Activated naive CD8-positive, alpha-beta T cell treated with anti-CD3 and anti-CD28 coated beads, Interleukin-2, amount 10 ng/mL, durations not matched to agents 7 days and 5 days (primary cell): ENCODE measurements at places on chromosomes 6 and 20. TPM values are rescaled to one million over a fixed set of nuclear protein-coding genes. Genes with fewer than 3 reads are reported as not detected.

DNA sequence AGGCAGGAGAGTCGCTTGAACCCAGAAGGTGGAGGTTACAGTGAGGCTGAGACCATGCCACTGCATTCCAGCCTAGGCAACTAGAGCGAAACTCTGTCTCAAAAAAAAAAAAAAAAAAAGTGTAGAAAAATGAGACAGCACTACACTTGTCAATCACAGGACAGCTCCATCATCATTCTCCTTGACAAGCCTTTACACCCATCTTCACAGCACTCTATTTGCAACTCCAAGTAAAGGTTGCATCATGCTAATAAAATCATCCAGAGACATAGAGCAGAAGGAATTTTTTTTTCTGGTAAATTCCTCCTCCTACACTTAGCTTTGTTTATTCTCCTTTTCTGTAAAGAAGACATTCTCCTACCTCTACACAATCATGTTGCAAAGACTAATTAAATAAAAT is 791.0 kb upstream of the HS3ST5 start:
- no peak for DNase-seq

DNA sequence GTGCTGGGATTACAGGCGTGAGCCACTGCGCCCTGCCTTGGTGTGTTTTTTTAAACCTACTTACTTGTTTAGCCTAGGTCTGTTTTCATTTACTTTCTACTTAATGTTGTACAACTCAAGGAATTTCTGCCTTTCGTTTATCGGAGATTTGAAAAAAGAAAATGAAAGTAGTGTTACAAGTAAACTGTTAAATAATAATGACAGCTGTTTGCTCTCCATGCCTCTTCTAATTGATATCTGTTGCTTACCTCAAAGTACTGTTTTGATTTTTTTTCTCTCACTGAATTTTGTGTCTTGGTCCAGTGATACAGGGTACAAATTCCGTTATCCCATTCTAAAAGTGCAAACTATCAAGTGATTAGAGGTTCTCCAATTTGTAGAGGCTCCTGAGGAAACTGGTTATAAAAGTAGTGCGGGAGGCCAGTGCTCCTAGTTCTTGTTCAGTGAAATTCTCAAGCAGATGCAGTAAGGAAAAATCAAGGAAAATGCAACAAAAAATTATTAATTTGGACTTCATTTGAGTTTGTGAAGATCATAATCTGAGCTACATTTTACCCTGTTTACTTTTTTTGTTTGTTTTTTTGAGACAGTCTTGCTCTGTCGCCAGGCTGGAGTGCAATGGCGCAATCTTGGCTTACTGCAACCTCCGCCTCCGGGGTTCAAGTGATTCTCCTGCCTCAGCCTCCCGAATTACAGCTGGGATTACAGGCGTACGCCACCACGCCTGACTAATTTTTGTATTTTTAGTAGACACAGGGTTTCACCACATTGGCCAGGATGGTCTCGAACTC is 2.2 kb downstream of the UBR2 start:
- no peak for DNase-seq

GRCh38 chr6:25907475-25908014 is 22.9 kb downstream of the SLC17A2 start:
- DNase-seq = no peak

DNA sequence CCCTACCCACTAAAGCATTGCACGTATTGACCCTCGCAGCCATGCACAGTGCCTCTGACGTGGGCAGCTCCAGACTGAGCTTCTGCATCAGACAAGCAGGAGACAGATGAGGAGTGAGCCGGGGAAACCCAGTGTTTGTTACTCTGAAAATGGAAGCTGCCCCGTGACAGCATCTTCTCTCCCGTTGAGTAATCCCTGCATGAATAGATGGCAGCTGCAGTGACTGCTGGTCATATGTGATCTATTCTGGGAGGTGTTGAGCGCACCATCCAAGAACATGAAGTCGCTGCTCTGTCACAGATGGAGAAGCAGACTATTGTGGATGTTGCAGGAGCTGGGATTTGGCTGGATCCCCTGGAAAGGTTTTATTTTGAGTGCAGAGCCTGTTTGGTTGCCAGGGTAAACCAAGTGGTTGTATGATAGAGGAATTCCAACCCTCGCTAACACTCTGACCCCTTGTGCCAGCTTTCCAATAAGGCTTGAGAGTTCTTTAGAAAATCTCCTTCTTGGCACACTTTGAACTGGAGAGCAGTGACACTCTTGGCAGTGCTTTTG is 242.2 kb downstream of the NRN1 start:
- DNase-seq = no peak

- no peak for DNase-seq
Measured at GRCh38 chr6:157668009-157668401, 155.0 kb upstream of the SNX9 start.

The CFAP206 gene
- total RNA-seq = not detected

The PRDM13 gene
- not detected for total RNA-seq

The TULP1 gene
- not detected for total RNA-seq

DNA sequence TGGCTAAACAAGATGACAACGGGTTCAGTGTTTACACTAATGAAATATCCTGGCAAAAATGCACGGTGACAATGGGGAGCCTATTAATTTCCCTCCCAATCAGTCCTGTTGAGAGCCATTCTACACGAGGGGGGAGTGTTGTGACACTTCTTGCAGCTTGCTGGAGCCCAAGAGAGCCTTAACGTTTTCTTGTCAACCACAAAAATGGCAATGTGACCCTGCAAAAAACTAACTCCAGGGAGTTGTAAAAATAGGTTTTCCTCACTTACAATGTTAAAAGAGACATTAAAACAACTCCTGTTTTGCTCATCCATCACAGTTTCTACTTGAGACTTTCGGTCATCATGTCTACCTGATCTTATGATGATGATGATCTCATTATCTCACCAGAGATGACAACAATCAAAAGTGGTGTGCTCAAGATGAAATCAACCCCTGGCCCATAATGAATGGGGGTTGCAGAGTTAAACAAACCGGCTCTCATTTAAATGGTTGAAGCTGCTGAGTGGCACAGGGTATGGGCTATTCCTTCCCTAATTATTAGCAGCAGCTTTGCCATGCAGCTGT is 57.9 kb downstream of the GJA10 start:
- DNase-seq = no peak

The HTR1B gene
- not detected for total RNA-seq

The SCUBE3 gene
- 0.20 TPM for total RNA-seq

GRCh38 chr6:127328043-127328609 is 15.3 kb downstream of the ECHDC1 start:
- no peak for DNase-seq

DNA sequence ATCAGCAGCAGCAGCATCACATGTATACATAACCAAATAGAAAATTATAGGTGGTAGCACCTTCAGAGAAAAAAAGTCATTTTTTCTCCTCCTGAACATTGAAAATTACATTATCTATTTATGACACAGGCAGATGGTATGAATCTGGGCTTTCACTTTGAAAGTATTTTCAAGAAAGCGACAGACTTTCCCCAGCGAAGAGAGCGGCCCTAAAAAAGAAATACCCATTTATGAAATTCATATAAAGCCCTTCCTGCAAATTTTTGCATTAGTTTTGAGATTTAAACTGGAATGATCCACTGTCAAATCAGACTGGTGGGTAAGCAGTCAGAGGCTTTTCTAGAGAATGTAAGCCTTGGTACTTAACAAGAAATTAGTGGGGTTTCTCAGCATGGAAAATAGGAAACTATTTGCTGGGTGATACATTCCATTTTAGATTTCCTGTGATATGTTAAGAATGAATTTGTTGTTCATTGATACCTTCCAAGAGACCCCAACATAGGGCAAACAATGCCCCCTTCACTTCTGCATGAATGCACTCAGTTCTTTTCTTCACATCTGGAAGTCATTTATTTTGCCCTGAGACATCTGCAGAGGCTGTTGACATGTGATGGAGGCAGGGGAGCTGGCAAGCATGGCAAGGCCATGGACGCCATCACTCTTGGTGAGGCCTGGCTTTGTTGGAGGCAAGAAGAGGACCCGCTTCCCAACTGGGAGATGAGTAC is 147.0 kb downstream of the LINC00237 start:
- no peak for DNase-seq

DNA sequence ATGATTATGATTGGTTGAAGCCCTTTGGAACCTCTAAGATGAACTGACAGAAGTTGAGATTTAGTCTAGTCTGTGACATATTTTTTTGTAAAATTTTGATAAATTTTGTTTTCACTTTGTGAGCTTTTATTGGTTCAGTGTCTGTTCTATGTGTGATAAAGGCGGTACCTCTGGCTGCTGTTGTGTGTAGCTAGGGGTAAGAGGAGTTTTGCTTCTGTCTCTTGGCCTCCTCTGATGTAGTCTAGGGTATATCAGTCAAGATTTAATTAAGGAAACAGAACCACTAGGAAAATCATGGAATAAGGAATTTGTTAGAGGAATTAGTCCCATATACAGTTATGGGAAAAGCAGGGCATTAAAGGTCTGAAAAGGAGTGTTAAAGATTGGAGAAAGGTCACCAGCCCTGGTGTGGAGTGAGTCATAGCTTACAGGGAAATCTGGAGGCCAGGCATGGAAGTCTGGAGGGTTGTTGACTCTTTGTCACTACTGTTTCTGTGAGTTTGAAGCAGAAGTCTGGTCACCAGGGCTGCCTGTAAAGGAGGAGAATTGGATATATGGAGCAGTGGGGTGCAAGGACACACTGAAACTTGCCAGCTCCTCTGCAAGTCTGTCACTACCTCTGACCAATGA is 28.5 kb downstream of the CDC5L start:
- no peak for DNase-seq

GRCh38 chr6:112743323-112743722 is 396.2 kb downstream of the RFPL4B start:
- no peak for DNase-seq

The MED20 gene
- 21.4 TPM for total RNA-seq

GRCh38 chr20:34062570-34063482 is 49.2 kb downstream of the EIF2S2 start:
- DNase-seq = no peak

GRCh38 chr20:40336533-40336932 is 352.5 kb downstream of the MAFB start:
- no peak for DNase-seq

GRCh38 chr20:24160563-24161281 is 172.1 kb upstream of the GGTLC1 start:
- DNase-seq = no peak

DNA sequence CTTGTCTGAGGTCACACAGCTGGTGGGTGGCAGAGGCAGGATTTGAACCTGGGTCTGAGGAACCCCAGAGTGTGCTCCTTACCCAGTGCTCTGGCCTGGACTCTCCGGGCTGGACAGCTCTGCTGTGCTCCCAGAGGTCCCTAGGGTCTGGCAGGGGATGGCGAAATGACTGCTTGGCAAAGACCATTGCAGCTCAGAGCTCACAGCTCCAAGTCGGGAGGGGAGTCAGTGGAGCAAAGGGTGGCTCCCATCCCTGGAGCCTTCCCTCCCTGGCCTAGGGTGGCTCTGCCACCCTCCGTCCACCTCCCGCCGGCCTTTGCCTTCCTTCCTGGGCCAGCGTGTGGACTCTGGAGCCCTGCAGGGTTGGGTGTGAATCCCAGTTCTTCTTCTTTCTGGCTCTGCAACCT is 17.5 kb downstream of the CEBPB start:
- no peak for DNase-seq

DNA sequence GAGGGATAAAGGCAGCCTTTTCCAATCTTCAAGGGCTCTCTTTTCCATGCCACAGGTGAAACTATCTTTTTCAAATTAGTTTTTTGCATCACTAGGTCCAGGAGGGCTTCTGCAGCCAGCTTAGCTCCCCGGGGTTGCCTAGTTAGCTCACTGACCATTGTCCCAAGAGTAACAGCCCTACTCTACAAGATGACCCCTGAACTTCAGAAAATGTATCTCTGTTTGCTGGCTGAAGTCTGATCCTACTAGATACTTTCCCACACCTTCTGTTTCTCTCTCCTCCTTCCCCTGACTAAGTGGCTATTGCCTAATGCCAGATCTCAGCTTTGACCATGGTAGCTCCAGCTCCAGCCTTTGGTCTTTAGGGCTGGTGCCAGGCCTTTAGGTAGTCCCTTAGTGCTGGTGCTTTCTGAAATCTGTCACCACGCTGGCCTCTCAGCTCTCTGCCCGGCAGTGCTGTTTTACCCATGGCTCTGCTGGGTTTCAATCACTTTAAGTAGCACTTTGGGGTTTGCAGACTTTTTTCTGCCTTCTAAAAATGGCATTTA is 255.1 kb downstream of the RNGTT start:
- DNase-seq = no peak

- no peak for DNase-seq
Measured at GRCh38 chr20:59903621-59904020, 29.8 kb downstream of the SYCP2 start.

- no peak for DNase-seq
Measured at GRCh38 chr20:62793757-62794006, 2.6 kb upstream of the MRGBP start.

- DNase-seq = no peak
Measured at GRCh38 chr6:169038691-169039090, 215.0 kb downstream of the THBS2 start.

- no peak for DNase-seq
Measured at GRCh38 chr6:142953373-142954273, 8.6 kb upstream of the HIVEP2 start.

DNA sequence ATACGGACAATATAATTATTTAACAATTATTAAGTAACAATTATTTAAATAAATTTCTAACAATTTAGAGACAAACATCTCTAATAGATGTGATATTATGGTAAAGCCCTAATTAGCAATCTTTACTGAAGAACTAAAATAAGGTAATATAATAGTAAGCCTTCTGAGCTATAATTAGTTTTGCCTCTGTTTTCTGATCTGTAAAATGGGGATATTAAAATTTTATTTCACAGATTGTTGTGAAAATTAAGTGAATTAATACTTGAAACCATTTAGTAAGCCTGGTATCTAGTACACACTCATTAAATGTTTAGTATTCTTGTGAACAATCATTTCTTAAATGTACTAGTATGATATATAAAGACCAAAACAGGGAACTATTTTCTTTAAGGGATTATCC is 70.3 kb downstream of the CDK19 start:
- no peak for DNase-seq

GRCh38 chr6:36373368-36374019 is 14.0 kb downstream of the ETV7 start:
- no peak for DNase-seq
